Epithelial cell of proximal tubule (primary cell): ENCODE measurements at places on chromosomes 4 and X. TPM values are rescaled to one million over a fixed set of nuclear protein-coding genes. Genes with fewer than 3 reads are reported as not detected.

Gene FABP2
- total RNA-seq: not detected in 2 replicates

Gene FAM47C
- not detected in 2 replicates for total RNA-seq

Gene UGT2B17
- total RNA-seq: not detected in 2 replicates

Gene AVPR2
- 0.22 and 1.4 TPM in 2 replicates for total RNA-seq

Gene PCDH11X
- total RNA-seq: not detected in 2 replicates

Gene PNMA5
- not detected in 2 replicates for total RNA-seq

Gene JADE3
- total RNA-seq: 3.7 and 4.5 TPM in 2 replicates

Gene TREX2
- total RNA-seq: not detected in 2 replicates

Gene CHM
- total RNA-seq: 12.0 and 15.0 TPM in 2 replicates

Gene FDCSP
- not detected in 2 replicates for total RNA-seq

Gene SLC6A14
- under 0.01 and 0.07 TPM in 2 replicates for total RNA-seq

Gene WDR1
- total RNA-seq: 242 and 421 TPM in 2 replicates

Gene ZFP92
- 0.06 and 0.14 TPM in 2 replicates for total RNA-seq

Gene SLC39A8
- 6.6 and 18.9 TPM in 2 replicates for total RNA-seq

Gene KCTD8
- not detected in 2 replicates for total RNA-seq

Gene PPP4R3C
- total RNA-seq: not detected in 2 replicates

Gene PABPC4L
- total RNA-seq: 0.17 and 1.4 TPM in 2 replicates

Gene TNMD
- total RNA-seq: not detected in 2 replicates

Gene GAGE2A
- total RNA-seq: not detected in 2 replicates

Gene CXCL9
- total RNA-seq: not detected in 2 replicates

Gene NUDT10
- 3.0 and 3.2 TPM in 2 replicates for total RNA-seq

Gene CHIC1
- 4.0 and 6.1 TPM in 2 replicates for total RNA-seq

Gene NPY2R
- not detected in 2 replicates for total RNA-seq

Gene TMEM47
- total RNA-seq: 8.2 and 11.9 TPM in 2 replicates

Gene TLR10
- total RNA-seq: not detected in 2 replicates

Gene GABRG1
- total RNA-seq: not detected in 2 replicates

Gene HOPX
- 1.6 TPM in 1 of 2 replicates, not detected in the other for total RNA-seq

Gene MAOA
- 3.5 and 4.3 TPM in 2 replicates for total RNA-seq

Gene HPSE
- total RNA-seq: 0.69 and 3.8 TPM in 2 replicates

Gene UCP1
- 0.43 TPM in 1 of 2 replicates, not detected in the other for total RNA-seq
